Stimulated activated CD8-positive, alpha-beta memory T cell treated with anti-CD3 and anti-CD28 coated beads, Interleukin-7, amount 100 ng/mL, for 48 hours (primary cell): ENCODE measurements at places on chromosomes 12 and 14.

- DNase-seq, result peak; percentile 31
Measured at GRCh38 chr12:66929121-66929520, 250.2 kb upstream of the GRIP1 start.

DNA sequence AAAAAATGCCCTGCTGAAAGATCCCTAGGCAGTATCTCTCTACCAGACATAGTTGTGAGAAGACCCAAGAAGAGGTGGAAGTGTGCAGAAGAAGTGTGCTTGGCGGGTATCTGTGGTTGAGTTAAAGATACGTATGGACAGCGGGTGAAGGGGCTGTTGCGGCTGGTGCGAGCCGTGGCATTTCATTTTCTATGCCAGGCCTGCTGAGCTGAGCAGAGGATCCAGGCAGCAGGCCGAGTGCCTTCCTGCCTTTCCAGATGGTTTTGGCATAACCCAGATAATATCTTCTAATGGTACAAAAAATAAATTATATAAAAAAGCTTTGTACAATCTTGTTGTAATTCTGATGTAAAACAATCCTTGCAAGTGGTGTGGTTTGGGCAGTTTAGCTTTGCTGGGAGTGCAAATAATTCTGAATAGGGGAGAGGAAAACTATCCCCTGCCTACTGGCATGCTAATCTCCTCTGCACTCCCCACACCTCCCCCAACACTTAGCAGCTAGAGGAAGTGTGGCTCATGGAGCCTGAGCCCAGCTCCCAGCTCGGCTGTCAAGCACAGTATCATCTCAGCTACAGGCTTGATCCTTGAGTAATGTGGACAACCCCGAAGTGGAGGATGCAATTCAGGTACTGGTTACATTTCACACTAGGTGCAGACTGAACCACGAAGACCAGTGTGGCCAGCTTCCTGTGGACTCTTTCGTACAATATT lies 168.9 kb downstream of the VRK1 start:
- no peak for DNase-seq

DNA sequence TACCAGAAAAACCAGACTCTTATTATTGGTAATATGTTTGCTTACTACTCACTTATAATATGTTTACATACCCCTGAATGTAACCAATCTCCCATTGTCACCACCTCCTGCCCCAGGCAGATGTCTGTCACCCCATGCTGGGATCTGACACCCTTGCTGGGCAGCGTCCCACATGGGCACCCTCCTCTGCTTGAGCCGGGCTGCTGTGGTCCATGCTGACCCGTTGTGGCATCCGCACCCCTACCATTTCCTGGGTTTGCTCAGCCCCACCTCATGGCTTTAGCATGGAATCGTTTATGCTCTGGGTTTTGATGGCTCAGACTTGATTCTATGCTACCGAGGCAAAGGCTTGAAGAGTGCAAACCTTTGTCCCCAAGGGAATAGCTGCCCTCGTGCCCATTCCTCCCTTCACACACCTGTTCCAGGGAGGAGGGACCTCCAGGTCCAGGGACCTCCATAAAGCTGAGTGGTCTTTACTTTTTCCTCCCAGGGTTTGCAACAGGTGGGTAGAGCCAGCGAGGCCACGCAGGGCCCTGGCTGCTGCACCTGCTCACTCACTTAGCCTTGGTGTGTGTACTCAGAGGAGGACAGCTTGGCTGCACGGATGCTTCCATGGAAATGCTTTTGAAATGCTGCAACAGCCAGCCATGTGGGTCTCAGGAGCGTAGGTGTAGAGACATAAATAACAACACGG lies 68.7 kb downstream of the PRMT8 start:
- DNase-seq, result no peak

GRCh38 chr12:80941916-80942315 lies 4.2 kb upstream of the LIN7A start:
- DNase-seq, result no peak

DNA sequence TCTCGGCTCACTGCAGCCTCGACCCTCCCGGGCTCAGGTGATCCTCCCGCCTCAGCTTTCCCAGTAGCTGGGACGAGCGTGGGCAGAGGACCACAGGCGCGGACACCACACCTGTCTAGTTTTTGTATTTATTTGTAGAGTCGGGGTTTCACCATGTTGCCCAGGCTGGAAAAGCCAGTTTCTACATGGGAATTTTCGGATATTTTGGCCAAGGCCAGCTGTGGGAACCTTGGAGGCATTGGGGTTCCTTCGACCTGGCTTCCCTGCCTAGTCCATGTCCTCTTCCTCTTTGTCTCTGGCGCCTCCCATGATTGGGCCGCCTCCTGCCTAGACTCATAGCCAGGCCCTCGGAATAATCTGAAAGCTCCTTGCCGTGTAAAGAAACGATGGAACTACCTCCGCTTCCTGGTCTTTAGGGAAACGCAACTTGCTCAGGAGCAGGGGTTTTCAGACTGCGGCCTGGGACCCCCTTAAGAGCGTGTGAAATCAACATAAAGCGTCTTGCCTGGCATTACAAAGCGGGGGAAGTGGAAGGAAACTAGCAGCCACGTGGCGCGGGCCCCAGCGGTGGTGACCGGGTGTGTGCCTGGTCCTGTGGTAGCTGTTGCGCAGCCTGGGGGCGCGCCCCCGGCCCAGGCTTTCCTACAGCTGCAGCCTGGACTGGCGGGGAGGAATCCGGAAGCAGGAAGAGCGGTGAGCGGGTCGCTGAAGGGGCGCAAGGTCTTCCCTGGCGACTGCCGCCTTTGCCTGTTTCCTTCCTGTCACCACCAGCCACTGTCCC lies 1.4 kb upstream of the HSP90AA1 start:
- DNase-seq, result peak; percentile 51
